Epithelial cell of proximal tubule (primary cell): ENCODE measurements at places on chromosomes 2 and 18.
A peak's percentile ranks its signal among the peaks of the same experiment; 100 is the strongest.

- DNase-seq, result peak; percentile 15
Observed at GRCh38 chr2:187499941-187500532, 52.0 kb upstream of the CALCRL start.

DNA sequence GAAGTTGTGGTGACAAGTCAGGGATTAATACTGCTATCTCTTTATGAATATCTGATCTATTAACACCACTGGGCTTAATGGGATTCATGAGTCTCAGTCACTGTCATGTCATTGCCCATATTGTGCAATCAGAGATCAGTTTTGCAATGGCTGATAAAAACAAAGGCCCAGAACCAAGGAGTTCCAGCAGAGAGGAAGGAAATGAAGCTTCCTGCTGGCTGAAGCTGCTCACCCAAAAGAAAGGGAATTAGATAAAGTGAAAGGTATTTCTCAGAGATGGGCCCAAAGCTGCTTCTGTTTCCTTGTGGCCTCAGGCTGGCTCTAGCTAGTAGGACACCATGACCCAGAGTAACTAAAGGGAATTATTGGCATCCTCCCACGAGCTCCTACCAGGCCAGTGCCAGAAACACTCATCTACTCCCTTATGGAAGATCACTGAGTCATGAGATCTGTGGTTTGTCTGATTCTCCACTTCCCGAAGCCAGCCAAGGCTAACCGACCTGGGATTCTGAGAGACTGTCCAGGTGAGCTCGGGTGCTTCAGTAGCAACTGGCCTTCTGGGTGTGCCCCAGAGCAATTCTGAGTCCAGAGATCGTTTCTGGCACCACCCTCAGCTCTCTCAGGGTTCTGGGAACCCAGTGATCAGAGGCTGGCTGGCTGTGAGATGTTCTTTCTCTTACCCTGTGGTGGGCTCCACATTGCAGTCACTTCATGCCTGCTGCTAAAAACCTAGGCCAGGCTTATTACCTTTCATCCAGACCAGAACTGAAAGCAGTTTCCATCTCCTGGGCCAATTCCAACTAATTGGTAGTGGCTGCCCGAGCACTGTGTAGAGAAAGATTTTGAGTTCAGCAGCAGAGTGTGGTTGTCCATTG, 129.5 kb upstream of the PELI1 start:
- peak; percentile 91 for DNase-seq

- no peak for DNase-seq
Observed at GRCh38 chr2:54672590-54673456, 50.6 kb upstream of the EML6 start.

GRCh38 chr2:106168657-106169056, 25.4 kb downstream of the UXS1 start:
- DNase-seq, result no peak

- no peak for DNase-seq
Observed at GRCh38 chr2:112661656-112662305, 16.0 kb downstream of the SLC20A1 start.

DNA sequence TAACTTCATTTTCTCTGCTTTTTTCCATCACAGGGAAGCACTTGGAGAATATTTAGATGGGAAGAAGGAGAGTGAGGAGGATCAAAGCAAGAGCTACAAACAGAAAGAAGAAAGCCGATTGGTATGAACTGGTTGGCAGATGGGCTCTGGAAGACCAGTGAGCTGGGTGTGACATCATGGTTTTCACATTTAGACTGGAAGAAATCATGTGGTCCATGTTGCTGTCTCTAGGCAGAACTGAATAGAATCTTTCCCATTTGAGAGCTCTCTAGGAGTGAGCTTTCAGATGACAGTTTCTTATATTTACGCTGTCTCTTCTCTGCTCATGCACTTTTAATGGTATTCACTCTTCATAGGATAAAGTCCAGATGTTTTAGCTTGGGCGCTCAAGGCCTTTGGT, 12.6 kb downstream of the DRC1 start:
- no peak for DNase-seq

- DNase-seq, result no peak
Observed at GRCh38 chr2:133952420-133952819, 301.5 kb upstream of the MGAT5 start.

GRCh38 chr18:7590826-7591560, 23.9 kb downstream of the PTPRM start:
- DNase-seq, result no peak

- DNase-seq, result no peak
Observed at GRCh38 chr2:74255660-74256213, 57.3 kb downstream of the MTHFD2 start.

GRCh38 chr2:232894251-232894650, 24.2 kb downstream of the SNORC start:
- no peak for DNase-seq

GRCh38 chr18:76875390-76876325, 53.3 kb downstream of the ZNF236 start:
- no peak for DNase-seq

DNA sequence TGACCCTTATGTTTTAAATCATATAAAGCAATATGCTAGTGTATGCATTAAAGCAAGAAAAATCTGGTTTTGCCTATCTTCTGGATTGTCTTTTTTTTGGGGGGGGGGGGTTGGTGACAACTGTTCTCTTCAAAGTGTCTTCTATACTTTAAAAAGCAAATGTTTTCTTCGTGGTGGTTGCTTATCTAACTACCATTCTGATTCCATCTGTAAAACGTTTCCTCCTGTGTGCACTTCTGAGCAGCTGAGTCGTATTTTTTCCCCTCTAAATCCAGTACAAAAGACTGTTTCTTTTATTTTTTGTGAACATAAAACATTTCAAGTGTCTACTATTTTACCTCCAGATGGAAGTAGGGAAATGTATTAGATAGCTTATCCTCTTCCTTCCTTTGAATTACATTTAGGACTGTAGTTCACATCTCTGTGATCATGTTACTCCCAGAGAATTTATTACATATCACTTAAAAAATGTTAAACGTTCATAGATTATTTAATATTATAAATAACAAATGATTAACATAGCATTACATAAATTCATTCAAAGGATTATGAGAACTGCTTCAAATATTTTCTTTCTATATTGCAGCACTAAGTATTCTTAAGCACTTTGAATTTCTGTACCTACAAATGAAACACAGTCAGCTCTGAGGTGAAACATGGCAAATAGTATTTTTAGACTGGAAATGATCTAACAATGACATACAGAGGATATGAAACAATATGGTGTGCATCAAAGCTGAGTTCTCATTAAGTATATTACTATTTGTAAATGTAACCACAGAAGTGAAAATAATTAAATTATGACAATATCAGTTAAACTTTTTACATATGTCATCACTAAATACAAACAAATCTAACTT, 56.4 kb downstream of the SCN3A start:
- no peak for DNase-seq

DNA sequence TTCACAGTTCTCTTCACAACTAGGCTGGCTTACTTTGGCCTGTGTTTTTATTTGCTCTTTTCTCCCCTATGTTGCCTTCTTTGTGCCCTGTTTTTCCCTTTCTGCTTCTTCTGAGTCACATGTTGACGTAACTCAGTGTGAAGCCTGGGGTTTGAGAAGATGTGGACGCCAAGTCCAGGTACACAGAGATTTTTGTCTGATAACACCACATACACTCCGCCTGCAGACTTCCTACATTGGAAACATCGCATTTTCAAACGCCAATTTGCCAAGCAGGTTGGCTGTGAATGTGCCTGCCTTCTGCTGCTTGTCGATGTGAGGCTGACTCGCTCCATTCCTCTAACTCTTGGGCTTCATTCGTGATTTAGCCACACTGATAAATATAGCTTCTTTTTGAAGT, 62.6 kb upstream of the FN1 start:
- no peak for DNase-seq

DNA sequence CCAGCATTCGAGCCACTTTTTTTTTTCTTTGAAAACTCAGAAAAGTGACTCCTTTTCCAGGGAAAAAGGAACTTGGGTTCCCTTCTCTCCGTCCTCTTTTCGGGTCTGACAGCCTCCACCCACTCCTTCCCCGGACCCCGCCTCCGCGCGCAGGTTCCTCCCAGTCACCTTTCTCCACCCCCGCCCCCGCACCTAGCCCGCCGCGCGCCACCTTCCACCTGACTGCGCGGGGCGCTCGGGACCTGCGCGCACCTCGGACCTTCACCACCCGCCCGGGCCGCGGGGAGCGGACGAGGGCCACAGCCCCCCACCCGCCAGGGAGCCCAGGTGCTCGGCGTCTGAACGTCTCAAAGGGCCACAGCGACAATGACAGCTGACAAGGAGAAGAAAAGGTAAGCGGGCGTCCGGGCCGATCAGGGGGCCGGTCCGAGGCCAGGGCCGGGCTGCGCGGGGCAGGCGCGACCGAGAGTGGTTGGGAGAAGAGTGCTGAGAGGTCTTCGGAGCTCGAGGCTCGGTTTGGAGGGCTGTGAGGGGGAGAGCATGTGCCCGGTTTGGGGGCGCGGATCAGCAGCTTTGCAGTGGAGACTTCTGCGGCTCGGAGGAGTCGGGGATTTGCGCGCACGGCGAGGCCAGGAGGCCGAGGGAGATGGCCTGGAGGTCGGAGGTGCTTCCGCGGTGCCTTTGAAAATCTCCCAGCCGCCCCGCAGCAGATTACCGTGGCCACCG, 502 bp downstream of the EPAS1 start:
- no peak for DNase-seq

DNA sequence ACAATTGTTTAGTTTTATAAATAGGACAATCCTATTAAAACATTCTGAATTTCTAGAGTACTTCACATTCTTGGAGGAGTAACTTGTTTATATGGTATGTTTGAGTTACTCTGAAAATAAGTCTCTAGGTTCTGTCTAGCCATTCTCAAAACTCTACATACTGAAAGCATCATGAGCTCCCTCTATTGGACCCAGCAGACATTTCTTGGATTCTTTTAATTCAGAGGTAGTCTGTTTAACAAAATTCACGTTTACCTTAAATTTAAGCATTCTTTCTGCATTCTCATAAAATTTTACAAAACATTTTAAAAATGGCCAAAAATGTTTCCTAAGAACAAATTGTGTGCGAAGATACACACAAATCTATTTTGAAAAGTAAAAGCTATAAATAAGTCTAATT, 15.3 kb downstream of the SP9 start:
- DNase-seq, result no peak

DNA sequence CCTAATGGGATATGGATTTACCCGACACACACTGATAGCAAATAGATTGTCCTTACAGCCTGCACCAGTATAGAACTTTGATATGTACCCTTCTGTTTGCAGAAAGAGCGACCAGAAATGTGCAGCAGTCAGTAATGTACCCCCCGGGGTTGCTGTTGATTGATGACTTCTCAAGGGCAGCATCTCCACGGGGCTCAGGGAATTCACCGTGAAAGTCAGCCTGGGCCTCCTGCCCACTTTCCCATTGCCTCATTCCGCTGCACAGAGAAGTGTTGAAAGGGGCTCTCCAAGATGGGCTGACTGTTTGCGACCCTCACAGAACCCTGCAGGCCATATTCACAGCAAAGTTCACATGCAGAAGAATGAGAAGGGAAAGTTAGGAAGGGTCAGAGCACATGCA, 241.3 kb downstream of the PRKCE start:
- no peak for DNase-seq
